Heart left ventricle (tissue), 16 donors: ENCODE measurements at places on chromosomes 4 and X.

GRCh38 chr4:8260656-8261111 is 8.9 kb upstream of the HTRA3 start:
- DNase-seq: no peak

GRCh38 chr4:54317690-54318089 is 88.6 kb downstream of the PDGFRA start:
- no peak for DNase-seq

DNA sequence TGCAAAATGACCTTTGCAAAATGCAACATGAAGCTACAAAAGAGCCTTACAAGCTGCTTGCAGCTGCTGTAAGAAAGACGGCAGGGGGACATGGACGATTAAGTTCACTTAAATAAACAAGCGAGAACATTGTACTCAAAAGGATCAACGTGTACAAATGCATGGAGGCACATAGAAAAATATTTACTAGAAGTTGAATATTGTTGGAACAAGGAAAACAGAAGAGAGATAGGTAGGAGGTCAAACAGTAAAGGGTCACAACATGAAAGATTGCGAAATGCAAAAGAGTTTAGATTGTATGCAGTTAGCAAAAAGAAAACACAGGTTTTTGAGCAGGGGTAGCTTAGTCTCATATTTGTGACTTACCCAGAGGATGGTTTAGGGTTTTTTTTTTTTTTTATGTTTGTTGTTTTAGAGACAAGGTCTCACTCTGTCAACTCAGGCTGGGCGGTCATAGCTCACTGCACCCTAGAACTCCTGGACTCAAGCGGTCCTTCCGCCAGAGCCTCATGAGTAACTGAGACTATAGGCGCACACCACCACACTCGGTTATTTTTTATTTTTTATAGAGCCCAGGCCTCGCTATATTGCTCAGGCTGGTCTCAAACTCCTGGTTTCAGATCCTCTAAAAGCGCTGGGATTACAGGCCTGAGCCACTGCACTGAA is 1.4 kb upstream of the PHF8 start:
- DNase-seq: no peak

DNA sequence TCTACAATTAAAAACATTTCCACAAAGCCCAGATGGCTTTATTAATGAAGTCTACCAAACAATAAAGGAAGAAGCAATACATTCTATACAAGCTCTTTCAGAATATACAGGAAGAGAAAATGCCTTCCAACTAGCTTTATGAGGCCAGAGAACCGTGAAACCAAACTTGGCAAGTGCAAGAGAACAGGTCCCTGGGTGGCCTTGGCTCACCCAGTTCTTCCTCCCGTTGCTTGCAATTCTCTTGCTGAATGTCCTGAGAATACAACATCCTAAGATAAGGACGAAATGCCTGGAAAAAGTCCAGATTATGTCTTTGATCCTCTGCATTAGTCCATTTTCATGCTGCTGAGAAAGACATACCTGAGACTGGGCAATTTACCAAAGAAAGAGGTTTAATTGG is 204.9 kb downstream of the MAD2L1 start:
- no peak for DNase-seq

- DNase-seq: no peak
These were observed 193.4 kb upstream of the GPR101 start for GRCh38 chrX:137227151-137227550.

DNA sequence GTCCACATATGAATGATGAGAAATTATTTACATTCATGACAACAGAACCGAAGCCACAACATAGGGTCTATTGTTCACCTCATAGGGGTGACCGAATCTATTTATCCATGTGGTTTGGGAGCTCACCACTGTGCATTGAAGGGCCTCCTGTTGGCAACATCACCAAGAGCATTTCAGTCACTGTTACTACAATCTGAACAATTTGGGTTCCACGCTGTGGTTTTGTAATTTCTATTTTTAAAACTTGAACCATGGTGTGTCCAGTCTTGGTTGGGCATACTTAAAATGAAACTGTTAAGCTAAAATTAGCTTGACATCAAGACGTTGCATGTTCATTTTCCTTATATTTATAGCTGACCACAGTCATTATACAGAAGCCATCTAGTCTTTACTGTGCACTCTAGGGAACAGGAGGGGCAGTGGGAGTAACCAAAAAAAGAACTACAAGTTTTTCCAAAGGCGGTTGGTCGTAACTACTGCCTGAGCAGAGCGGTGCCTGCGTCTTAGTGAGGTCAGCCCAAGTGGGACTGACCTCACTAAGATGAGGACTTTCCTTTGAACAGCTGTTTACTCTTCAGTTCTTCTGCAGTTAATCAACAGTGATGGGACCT is 192.1 kb downstream of the SPRY1 start:
- no peak for DNase-seq

DNA sequence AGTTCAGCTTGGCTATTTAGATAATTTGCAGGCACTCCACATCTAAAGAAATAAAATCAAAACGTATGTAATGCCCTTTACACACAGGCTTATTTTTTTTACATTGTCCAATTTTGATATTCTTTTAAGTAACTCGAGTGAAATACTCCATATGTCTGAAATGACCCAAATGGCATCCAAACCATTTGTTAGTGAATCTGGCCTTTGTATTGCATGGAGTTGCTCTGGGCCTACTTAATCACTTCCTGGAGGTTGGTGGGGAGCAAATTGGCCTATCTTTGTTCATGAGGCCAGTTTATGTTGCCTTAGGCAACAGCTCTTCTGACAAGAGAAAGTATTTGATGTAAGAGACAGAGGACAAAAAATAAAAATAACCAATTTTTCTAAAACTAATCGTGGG is 47.6 kb upstream of the TMEM131L start:
- DNase-seq: no peak

DNA sequence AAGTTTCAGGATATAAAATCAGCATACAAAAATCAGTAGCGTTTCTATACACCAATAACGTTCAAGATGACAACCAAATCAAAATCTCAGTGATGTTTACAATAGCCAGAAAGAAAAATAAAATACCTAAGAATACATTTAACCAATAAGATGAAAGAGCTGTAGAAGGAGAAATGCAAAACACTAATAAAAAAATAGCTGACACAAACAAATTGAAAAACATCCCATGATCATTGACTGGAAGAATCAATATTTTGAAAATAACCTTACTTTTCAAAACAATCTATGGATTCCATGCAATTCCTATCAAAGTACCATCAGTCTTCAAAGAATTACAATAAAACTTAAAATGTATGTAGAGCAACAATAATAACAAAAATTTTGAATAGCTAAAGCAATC is 1096.3 kb downstream of the FAT4 start:
- DNase-seq: no peak

DNA sequence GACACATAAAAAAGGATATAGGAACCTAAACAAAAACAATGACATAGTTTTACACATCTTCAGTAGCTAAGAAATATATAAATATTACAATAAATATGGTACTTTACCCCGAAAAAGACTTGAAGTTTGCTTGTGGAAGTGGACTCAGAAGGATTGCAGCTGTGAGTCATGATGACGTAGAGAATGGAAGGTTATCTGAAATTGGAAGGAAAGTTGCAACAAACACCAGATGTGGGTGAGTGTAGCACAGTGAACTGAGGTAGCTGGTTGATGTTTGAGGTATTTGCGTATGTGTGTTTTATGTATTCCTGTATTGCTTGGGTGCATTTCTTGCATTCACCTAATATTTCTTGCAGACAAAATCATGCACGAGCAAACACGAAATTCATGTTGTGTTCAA is 113.0 kb downstream of the ARX start:
- no peak for DNase-seq

DNA sequence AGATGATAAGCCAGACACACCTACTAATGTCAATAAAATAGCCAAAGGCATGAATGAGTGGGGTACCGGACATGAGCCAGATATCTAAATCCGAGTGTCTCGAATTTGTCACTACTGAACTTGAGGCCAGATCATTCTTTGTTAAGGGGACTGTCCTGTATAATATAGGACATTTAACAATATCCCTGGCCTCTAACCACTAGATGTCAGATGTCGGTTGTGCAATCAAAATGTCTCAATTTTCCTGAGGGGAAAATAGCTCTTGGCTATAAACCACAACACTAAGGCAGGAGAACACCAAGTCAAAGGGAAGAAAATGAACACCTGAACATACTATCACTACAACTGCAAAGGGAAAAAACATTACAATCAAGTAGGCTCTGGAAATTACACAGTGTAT is 154.5 kb downstream of the GPM6A start:
- no peak for DNase-seq

DNA sequence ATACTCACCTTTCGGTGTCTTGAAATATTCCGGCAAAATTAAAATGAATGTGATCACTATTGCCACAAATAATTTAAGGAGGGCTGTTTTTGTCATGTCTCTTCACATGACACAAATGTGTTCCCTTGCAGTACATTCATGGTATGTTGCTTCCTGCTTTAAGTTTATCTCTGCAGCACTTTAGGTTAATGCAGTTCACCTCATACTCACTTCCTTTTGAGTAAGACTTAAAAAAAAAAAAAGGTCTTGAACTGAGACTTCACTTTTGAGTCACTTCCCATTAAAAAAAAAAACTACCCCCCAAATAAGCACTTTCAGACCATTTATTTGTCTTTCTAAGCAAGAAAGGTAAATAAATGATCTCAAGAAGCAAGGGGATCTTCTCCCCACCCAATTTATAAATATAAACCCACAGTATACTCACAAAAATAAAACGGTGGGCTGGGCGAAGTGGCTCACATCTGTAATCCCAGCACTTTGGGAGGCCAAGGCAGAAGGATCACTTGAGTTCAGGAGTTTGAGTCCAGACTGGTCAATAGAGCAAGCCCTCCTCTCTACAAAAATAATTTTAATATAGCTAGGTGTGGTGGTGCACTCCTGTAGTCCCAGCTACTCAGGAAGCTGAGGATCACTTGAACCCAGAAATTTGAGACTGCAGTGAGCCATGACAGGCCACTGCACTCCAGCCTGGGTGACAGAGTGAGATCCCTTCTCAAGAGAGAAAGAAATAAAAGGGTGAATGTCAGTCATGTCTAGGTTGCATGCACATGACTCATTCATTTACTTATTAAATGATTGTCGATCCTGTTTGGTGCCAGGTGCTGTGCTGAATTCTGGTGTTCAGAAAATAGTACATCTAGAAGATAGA is at the start of gene TMEM156:
TMEM156 (minus strand) TSS at position 192 of the 868 bp plus-strand sequence; CDS start at position 96, 96 bp downstream.
- DNase-seq: no peak

- no peak for DNase-seq
These were observed 243.9 kb upstream of the SPANXN1 start for GRCh38 chrX:145003443-145003842.

DNA sequence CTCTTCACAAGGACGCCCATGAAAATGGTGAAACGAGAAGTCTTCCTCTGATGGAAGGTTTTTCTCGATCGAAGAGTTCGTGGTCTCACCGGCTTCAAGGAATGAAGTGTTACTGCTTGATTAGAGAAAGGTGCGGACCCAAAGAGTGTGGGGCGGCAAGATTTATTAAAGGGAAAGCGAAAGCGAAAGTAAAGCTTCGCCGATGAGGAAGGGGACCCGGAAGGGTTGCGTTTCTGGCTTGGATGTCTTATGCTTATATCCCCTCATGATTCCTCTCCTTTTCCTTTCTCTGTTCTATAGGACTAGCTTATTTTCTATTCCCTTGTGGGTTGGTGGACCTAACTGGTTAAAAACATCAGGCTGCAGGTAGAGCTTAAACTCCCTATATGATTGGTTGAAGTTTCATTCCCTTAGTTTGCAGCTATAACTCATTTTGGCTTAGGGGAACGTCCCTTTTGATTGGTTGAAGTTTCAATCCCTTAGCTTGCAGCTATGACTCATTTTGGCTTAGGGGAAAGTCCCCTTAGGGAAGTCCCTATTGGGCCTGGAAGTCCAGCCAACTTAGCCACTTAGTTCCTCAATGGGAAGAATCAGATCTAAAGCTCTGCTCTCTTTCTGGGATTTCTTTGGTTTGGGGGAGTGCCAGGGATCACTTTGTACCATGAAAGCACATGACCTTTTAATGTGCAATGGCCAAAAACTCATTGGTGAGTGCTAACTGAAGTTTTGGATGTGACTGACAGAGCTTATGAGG is 1025.0 kb upstream of the PCDH10 start:
- DNase-seq: no peak

GRCh38 chr4:109126856-109127255 is 175.6 kb downstream of the COL25A1 start:
- DNase-seq: no peak

DNA sequence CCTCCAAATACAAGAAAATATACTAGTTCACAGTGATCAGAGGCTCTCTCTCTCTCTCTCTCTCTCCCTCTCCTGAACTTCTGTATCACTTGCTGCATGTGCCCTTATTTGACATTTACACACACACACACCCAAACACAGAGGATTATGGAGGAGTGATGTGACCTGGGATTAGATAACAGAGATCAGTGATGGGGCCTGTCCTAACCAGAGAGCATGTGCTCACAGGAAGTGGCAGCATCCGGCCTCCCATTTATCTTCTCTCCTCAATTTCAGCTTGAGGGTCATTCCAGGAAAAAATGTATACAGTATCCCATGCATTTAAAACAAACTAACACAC is 143.0 kb downstream of the TSPAN5 start:
- no peak for DNase-seq

GRCh38 chr4:7746351-7747061 is 193.2 kb downstream of the AFAP1 start:
- no peak for DNase-seq

- DNase-seq: no peak
These were observed 62.4 kb downstream of the RPS6KA3 start for GRCh38 chrX:20204351-20204750.

- peak; percentile 53 for DNase-seq
These were observed 55.2 kb downstream of the CHST7 start for GRCh38 chrX:46628460-46629371.

DNA sequence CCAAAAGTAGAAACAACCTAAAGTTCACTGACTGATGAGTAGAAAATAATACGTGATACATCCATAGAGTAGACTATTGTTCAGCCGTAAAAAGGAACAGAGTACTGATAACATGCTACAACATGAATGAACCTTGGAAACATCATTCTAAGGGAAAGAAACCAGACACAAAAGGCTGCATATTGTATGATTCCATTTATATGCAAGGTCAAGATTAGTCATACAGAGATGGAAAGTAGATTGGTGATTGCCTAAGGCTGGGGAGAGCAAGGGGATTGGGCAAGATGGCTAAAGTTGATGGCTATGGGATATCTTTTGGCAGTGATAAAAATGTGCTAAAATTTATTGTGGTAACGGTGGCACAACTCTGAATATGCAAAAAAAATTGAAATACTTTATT is 209.1 kb downstream of the RELL1 start:
- no peak for DNase-seq

DNA sequence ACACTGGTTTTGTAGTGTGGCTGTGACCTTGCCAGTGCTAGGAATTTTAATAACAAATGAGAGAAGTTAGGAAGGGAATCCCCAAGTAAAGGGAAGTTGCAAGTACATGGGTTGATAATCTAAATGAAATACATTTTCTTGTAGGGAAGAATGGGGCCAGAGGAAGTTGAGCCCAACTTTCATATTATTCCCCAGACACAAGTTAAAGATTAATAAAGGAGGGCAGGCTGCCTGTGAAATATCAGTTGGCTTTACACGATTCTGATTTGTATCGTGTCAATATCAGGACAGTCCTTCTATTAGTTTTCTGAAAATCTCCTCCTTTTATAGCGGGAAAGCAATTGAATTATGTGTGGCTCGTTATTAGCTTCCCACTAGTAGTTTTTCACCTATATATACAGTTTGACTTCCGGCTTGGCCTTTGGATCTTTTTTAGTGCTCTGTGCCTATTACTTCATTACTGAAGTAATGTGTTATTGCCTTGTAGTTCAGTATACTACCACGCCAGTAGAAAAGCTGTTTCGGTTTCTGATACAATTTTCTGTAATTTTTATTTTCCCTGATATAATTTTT is 1.7 kb downstream of the PDLIM5 start:
- DNase-seq: no peak
